ENCODE measurements at places on chromosomes 3 and 15.

- no peak for DNase-seq
Measured at GRCh38 chr15:73832657-73833056, 40.7 kb upstream of the TBC1D21 start.

- no peak for DNase-seq
Measured at GRCh38 chr3:53730576-53730975, 115.6 kb downstream of the CHDH start.

GRCh38 chr15:60973637-60974415 is 255.3 kb downstream of the RORA start:
- DNase-seq, result peak; percentile 56

GRCh38 chr3:72887705-72888545 is at the start of gene GXYLT2:
Gene GXYLT2 (plus strand): TSS chr3:72888046. CDS start chr3:72888234, 188 bp downstream.
- peak; percentile 83 for DNase-seq

DNA sequence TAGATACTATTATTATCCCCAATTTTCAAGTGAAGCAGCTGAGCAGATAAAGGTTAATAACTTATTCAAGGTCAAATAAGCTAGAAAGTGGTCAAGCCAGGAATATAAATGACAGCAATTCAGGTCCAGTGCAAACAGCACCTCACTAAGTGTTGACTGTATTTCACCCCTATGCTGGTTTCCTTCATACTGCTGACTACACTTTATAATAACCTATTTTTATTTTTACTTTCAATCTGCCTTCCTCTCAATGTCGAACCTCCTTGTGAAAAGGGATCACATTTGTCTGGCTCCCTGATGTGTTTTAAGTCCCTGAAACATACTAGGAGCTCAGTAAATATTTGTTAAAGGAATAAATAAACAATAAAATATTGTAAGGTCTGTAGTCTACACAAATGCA is 146.1 kb downstream of the NAALADL2 start:
- DNase-seq, result no peak

DNA sequence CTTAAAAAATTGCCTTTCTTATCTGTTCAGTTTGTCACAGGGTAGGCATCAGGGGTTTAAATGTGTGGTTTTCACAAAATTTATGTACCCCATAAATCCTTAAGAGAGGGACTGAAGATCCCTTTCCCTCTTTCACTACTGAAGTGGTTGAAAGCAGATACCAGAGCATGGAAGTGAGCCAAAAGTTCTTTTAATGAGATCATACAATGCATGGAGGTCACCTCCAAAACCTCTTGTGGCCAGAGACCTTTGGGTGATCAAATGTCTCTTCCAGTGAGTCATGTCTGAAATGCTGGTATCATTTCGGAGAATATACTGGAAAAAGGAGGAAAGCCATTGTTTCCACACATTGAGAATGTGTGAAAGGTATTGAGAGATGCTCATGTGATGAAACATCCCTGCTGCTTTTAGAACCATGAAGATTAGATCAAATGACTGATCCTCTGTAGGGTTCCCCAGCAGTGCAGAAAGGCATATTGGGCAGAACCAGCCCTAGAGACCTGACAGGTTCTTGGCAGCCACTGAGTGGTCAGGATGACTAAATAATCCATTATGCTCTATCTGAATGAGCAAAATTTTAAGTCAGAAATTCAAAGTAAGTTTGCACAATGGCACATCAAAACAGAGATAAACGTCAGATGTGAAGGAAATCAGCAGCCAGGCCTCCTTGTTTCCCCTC is 165.8 kb upstream of the SLC2A2 start:
- no peak for DNase-seq

DNA sequence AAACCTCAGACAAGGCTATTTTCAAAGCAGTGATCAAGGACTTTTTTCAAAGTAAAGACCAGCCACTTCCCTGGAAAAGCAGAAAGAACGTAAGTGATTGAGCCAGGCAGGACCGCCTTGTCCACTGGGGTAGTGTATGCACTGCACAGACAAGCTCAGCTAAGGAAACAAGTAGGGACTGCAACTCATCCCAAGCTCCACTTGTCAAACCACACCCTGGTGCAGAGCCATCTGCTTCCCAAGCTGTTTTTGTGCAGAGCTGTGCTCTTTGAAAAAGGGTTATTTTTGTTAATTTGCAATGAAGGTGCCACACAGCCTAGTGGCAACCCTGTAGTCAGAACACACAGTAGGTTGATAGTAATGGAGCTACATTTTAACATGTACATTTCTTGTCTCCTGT is 193.3 kb downstream of the ADAMTS9 start:
- no peak for DNase-seq

DNA sequence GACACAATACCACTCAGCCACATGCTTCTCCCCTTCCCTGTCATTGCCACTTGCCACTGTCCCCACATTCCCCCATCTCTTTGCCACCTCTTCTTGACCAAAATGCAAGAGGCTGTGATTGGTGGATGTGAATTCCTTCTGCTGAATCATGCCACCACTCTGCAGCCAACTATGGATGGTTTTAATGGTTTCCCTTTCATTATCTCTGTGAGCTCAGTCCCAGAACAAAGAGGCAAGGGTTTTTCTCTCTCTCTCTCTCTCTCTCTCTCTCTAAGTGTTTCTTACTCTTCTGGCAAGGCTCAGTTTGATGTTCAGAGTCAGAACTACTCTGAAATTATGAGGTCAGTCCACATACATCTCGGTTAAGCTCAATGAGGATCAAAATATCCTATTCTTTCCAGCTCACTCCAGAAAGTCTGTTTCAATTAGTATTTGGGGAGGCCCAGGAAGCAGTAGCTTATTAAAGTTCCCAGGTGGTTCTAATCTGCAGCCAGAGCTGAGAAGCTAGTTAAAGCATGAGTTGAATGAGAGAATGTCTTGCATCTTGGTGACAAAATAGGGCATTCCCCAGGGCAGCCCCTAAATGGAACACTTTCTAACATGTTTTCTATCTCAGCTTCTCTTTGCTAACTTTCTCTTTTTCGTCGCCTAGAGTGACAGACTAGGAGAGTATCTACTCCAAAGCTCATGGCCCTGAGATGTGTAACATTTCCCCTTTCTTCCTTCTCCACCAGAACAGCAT is 8.5 kb upstream of the ILDR1 start:
- no peak for DNase-seq

DNA sequence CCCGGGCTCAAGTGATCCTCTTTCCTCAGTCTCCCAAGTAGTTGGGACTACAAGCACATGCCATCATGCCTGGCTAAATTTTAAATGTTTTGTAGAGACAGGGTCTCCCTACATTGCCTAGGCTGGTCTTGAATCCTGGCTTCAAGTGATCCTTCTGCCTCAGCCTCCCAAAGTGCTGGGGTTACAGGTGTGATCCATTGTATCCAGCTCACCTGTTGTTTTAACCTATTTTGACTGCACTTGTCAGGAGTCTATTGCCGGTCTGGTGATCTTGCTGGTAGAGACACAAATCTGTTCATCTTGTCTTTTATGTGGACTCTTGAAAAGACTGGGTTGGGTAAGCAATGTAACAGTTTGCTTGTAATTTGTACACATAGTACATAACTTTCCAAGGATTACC is 7.9 kb downstream of the IREB2 start:
- no peak for DNase-seq

DNA sequence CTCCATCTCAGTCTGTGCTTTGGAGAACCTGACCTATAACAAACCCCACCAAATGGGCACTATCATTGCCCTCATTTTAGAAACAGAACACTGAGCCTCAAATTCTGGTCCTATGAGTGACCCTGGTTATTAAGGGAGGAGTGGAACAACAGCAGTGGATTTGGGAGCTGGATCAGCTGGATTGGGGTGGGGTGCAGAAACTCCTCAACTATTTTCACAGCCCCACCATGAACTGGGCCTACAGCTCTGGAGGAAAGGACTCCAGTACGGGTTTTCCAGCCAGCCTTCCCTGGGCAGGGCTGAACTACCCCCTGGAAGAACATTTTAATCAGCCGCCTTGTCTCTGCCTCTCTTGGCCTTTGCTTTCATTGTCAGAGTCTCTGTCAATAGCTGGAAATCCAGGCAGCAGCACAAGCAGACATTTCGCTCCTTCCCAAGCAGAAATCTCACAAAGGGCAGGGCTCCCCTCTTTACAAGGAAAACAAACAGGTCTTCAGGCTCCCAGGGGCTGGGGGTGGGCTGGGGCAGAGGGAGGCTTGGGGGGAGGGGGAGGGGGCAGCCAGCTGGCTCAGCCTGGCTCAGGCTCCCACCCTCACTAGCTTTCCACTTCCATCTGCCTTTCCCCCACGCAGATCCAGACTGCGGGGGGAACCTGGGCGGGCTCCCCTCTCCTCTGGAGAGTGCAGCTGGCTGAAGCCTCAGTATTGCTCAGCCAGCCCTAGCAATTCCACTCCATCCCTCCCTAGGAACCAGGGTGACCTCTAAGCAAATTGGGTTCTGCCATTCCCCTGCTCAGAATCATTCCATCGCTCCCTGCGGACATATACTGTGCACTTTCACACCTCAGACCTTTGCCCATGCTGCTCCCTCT is 13.7 kb upstream of the TLE3 start:
- peak; percentile 90 for DNase-seq

- no peak for DNase-seq
Measured at GRCh38 chr3:55369141-55369847, 117.8 kb downstream of the WNT5A start.

DNA sequence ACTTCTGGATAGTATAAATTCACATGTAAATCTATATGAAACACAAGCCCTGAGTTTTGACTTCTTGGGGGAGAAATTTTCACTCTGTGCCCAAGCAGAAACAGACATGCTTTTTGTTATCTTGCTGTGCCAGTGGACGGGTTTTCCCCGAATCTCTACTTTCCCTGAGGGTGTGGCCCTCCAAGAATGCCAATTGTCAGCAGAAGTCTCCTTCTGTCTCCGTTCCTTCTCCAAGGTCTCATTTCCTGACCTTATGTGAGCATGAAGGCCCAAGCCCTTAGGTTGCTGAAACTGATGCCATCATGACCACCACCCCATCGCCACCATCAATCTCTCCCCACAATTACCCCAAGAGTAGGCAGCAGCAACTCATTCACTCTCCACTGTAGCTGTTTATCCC is 253.8 kb downstream of the XXYLT1 start:
- no peak for DNase-seq

- DNase-seq, result no peak
Measured at GRCh38 chr3:54784021-54784420, 143.8 kb downstream of the LRTM1 start.

DNA sequence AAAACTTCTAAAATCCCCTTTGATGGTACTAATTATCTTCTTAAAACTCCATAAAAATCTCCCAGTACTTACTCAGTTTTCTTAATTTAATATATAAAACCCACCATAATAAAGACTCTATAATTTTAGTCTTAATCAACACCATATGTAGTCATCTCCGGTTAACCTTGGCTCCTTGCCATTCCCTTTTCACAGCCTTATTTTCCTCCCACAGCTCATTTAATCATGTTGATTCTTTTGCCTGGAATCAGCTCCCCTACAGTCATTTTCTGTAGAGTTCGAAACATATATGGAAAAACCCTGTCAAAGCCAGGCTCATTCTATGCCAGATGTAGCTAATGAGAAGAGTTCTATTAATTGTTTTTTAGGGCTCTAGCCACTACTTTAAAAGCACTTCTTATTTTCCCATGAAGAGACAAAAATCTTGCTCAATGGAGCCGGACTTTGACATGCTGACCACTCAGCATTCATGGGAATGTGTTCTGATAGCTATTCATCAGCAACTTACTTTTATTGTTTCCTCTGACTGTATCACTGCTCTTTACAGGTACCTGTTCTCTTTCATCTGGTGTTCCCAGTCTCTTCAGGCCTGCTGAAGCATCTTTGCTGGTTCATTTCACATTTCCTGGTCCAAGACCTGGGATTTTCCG is 573.4 kb downstream of the NAALADL2 start:
- no peak for DNase-seq

GRCh38 chr3:2468816-2469215 is 370.1 kb downstream of the CNTN4 start:
- DNase-seq, result no peak

DNA sequence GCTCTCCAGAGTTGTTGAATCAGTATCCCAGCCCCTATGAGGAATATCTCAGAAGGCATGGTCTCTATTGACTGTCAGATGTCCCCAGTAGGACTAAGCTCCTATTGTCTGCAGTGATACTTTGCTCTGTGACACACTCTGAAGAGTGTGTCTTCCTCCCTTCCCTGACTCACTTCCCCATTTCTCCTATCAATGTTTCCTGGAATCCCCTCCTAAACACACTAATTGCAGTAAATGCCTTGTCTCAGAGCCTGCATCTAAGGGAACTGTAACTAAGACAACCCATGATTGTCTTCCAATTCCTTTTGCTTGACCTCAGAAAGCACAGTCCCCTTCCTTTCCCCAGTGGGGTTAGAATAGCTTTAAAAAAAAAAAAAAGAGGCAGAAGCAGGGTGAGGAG is 397.3 kb upstream of the PROK2 start:
- no peak for DNase-seq

DNA sequence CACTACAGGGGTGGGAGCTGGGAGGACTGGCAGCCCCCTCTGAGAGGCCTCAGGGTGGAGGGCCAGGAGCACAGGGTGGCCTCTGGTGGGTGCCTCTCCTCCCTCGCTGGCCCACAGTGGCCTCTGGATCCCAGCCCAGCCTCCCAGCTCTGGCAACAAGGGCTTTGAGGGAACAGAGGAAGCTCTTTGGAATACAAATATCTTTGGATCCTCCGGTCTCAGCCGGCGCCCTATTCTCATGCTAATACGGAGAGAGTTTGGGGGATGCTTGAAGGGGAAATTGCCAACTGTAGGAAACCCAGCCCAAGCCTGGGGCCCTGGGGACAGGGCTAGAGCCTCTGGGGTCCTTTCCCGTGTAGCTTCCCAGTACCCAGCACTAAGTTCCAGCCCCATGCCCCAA is 33.4 kb upstream of the INSYN1 start:
- DNase-seq, result no peak
